ENCODE measurements at places on chromosomes 12 and 14.

- no peak for DNase-seq
These were observed 19.5 kb upstream of the CRACR2A start for GRCh38 chr12:3772380-3772779.

DNA sequence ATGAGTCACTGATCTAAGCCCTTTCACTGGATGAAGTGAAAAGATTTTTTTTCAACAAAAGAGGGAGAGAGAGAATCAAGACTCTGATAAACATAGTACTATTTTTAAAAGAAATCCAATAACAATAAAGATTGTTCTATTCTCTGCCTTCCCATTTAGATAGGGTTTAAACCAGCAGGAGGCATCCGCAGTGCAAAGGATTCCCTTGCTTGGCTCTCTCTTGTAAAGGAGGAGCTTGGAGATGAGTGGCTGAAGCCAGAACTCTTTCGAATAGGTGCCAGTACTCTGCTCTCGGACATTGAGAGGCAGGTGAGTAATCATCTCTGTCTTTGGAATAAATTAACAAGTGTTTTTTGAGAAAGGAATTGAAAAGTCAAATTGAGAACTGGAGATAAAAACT is 124.9 kb downstream of the DERA start:
- no peak for DNase-seq

- DNase-seq = no peak
These were observed 17.4 kb downstream of the KMT2D start for GRCh38 chr12:49043241-49043640.

GRCh38 chr12:76398106-76398505 is 49.9 kb upstream of the BBS10 start:
- no peak for DNase-seq

DNA sequence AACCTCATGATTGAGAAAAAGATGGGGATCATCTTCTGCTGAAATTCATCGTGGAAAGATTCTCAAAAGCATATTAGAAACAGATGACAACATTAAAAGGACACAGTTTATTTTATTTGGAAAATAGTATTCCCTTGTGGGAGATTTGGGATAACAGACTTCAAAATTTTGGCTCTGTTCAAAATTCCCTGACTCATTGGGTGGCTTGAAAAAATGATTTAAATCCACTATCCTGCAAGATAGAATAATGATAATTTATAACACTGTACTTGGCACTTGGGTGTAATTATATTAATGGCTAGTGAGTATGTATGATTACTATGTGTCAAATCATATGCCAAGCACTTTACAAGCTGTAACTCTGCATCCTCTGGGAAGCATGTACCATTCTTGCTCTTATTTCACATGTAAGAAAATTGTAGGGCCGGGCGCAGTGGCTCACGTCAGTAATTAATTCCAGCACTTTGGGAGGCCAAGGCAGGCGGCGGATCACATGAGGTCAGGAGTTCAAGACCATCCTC is 128.8 kb downstream of the LMNTD1 start:
- no peak for DNase-seq

- no peak for DNase-seq
These were observed 191.9 kb downstream of the SOX5 start for GRCh38 chr12:23757541-23757962.

GRCh38 chr12:34393821-34394150 is 371.5 kb downstream of the ALG10 start:
- DNase-seq = no peak

DNA sequence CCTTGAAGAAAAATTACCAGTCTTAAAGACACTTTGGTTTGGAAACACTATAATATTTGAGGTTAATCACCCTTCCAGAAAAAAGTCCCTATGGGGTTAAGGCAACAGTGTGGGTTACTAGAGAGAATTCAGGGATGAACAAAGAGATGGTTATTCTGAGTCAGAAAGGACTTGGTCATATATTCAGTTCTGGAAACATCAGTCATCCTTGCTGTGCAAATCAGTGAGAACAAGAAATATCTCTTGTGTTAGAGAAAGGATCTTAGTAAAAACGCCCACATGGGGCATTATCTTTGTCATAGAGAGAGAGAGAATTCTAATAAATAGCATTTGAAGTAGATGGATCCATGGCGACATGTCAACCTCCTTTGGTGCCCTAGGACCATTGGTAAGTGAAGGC is 59.4 kb upstream of the E2F7 start:
- DNase-seq = no peak

All from stimulated activated CD4-positive, alpha-beta T cell treated with anti-CD3 and anti-CD28 coated beads, Interleukin-1b, Interleukin-23, amount 100 ng/mL, for 1 hour (primary cell).